ENCODE measurements at places on chromosomes 12 and 14.

- DNase-seq, result no peak
Measured at GRCh38 chr12:91562476-91562875, 379.9 kb upstream of the DCN start.

- DNase-seq, result no peak
Measured at GRCh38 chr12:34347367-34347766, 325.1 kb downstream of the ALG10 start.

DNA sequence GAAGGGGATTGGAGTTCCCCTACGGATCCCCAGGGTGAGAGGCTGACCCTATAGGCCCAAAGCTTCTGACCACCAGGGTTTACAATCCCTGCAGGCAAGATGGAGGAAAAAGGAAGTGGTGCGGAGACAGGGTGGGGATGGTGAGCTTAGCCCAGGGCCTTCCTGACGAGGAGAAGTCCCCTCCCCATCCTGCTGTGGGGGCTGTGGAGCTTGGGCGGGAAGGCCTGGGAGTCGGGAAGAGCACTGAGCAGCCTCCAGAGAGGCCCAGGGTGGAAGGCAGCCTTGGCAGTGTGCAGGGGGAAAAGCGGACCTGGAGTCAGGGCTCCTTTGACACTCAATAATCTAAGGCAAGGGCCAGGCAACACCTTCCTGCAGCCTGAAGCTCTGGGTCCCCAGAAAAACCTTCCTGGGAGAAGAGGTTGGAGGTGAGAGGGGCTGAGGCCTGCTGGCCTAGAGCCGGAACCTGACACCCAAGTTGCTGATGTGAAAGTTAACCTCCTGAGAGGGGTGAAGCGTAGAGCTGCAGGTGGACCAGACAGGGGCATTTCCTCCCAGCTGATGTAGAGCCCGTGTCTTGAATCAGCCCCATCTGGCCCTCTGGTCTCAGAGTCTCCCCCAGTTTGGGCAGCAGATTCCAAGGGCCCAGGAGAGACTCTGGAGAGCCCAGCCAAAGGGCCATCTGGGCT is 6.0 kb downstream of the HDAC7 start:
- no peak for DNase-seq

GRCh38 chr14:55129428-55130195 is 560 bp downstream of the LGALS3 start:
- peak; percentile 30 for DNase-seq

DNA sequence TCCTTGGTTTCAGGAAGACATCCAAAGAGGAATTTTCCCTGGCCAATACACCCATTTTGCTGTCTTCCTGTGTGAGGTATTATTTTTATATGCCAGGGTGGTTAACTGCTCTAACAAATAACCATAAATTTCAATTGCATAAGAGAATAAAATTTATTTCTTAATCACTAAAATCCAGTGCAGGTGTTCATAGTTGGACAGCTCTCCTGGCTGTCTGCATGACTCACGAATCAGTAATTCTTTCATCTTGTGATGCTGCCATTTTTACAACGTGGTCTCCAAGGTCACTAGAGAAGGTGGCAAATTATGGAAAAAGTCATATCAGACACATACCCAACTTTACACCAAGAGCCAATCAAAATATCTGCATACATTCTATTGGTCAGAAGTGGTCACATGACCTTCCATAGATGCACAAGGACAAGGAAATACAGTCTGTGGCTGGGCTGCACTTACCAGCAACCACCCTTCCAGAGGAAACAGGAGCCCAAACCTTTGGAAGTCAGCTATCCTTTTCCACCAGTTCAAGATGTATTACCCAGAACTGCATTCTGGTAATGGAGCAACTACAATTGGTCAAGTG is 193.5 kb upstream of the PLEKHG7 start:
- DNase-seq, result no peak

DNA sequence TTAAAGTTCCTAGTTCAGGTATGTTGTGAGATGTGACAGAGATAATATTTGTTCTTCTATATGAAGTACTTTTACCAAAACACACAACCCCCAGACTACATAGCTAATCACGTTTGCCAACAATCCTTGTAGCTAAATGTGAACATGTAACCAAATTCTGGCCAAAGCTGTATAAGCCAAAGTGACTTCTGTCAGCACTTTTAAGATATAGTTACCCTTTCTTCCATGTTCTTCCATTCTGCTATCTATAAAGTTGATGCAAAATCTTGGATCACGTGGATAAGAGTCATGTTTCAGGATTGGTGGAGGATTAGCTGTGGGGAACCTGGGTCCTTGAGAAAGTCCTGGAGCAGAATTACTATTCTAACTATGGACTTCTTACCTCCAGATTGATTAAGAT is 1366.6 kb downstream of the FSCB start:
- no peak for DNase-seq

DNA sequence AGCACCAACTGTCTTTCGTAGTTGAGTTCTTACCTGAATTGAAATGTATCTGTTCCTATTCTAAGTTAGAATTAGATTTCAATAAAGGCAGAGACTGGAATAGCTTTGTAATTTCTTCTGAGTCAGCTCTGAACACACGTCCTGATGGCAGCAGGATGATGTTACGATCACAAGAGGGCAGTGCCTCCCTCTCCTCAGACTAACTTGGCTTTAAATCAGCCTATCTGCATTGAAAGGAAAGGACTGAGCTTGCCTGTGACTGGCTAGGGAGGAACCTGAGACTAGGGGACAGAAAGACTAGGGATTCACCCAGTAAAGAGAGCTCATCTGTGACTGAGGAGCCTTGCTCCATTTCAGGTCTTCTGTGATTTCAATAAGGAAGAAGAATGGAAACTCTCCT is 323.7 kb upstream of the OR4E1 start:
- DNase-seq, result no peak

GRCh38 chr14:90677484-90678050 is 138.7 kb downstream of the TTC7B start:
- DNase-seq, result no peak

DNA sequence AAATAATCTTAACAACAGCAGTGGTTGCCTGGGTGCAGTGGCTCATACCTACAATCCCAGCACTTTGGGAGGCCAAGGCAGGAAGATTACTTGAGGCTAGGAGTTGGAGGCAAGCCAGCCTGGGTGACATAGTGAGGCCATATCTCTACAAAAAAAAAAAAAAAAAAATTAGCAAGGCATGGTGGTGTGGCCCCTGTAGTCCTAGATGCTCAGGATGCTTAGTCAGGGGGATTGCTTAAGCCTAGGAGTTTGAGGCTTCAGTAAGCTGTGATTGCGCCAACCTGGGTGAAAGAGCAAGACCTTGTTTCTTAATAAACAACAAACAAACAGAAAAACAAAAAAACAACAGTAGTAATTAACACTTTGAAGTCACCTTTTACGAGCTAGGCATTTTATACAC is 642 bp upstream of the ACSM4 start:
- DNase-seq, result no peak

- no peak for DNase-seq
Measured at GRCh38 chr14:85856430-85856829, 326.5 kb downstream of the FLRT2 start.

- no peak for DNase-seq
Measured at GRCh38 chr12:54047160-54047963, 6.3 kb upstream of the HOXC4 start.
